NCI-H146 (cell line): ENCODE measurements at places on chromosomes 16 and 17.
A peak's percentile ranks its signal among the peaks of the same experiment; 100 is the strongest.

GRCh38 chr17:36468903-36469635 is 17.4 kb upstream of the ZNHIT3 start:
- DNase-seq, result no peak

- no peak for DNase-seq
Measured at GRCh38 chr17:71286625-71287024, 834.2 kb upstream of the SOX9 start.

- no peak for DNase-seq
Measured at GRCh38 chr17:43550754-43551153, 4.6 kb upstream of the ETV4 start.

DNA sequence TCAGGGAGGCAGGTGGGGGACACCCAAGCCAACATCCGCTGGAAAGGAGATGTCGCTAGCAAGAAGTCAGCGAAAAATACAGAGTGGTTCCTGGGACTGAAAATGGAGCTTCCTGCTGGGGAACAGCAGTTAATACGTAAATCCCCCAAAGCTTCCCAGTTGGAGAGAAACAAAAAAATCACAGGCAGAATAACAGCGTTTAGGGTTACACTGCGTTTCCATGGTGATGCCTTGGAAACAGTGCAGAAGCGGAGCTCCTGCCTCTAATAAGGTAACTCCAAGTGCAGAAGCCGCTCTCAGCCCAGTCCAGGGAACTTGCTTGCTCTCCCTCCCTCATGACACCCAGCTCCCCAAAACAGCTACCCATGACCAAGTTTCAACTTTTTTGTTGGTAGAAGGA is 73.4 kb downstream of the PLD6 start:
- peak; percentile 83 for DNase-seq

- DNase-seq, result peak; percentile 94
Measured at GRCh38 chr16:51151435-51151960, 428 bp upstream of the SALL1 start.
